ENCODE measurements at places on chromosomes 3 and 15.

- no peak for DNase-seq
Measured at GRCh38 chr3:153029350-153029749, 132.7 kb upstream of the RAP2B start.

- no peak for DNase-seq
Measured at GRCh38 chr3:11477407-11477911, 166.3 kb downstream of the VGLL4 start.

DNA sequence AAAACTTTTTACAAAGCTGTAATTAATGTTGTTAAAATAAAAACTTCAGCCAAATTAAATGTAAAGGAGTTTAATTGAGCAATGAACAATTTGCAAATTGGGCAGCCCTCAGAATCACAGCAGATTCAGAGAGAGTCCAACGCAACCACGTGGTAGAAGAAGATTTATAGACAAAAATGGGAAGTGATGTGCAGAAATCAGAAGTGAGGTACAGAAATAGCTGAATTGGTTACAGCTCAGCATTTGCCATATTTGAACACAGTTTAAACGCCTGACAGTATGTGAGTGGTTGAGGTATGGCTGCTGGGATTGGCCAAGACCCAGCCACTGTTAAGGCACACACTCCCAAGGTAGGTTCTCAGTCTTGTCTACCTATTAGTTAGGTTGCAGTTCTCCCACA is 14.4 kb upstream of the PLA2G4D start:
- no peak for DNase-seq

GRCh38 chr15:52698514-52698913 is 19.3 kb upstream of the ATOSA start:
- no peak for DNase-seq

DNA sequence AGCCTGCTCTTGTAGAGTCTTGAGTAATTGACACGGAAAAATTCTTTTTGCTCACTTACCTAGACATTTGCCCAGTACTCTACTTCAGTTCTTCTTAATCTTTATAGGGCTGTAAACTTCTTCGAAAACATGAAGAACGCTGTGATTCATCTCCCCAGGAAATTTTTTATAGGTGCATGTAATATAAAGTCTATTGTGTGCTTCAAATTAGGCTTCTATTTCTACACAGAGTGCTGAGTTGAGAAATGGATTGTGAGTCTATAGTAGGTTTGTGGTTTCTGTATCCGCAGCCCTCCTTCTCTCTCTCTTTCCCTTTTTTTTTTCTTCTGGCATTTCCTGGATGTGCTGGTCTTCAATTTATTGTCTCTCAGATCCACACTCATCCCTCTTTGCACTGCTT is 183.3 kb upstream of the DCBLD2 start:
- no peak for DNase-seq

DNA sequence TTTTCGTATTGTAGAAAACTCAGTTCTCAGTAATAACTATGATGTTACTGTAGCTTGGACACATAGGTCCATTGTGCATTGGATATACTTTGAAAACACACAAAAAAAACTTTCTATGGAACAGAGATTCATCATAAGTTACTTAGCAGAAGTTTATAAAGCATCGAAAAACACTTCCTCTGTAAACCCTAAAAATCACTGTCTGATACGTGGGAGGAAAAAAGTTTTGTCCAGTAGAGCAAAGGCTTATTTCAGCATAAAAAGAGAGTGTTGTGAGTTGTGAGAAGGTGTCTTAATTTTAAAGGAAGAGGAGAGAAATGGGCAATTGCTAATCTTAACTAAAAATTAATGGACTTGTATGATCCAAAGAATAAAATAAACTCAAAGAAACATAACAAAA is 64.8 kb downstream of the OSTN start:
- DNase-seq: no peak

DNA sequence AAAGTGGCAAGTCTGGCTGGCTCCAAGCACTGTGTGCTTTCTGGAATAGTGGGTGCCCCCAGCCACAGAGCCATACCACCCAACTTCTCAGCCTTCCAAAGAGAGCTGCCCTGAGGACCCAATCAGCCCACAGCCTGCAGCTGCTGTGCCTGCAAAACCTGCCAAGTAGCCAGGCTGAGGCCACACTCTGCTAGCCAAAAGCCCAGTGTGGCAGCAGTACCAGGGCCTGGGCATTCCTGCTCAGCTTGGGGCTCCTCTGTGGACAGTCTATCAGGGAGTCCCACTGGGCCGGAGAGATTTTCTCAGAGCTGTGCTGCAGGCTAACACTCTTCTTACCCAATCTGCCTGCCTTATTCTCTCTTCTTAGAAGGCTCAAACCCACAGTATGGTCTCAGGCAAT is 136.5 kb downstream of the TPRA1 start:
- no peak for DNase-seq

DNA sequence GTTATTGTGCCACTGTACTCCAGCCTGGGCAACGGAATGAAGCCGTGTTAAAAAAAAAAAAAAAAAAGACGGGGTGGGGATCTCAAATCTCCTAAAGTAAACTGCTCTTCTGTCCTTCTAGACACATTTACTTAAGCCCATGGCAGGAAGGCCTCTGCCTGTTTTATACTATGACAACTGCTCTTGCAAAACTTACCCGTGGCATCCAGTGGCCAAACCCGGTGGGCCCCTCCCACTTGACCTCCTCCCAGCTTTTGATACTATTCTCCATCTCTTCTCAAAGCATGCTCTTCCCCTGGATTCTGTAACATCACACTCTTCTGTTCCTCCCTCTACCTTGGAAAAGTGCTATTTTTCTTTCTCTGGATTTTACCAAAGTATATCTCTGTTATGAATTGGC is 112.2 kb downstream of the RFTN1 start:
- no peak for DNase-seq

DNA sequence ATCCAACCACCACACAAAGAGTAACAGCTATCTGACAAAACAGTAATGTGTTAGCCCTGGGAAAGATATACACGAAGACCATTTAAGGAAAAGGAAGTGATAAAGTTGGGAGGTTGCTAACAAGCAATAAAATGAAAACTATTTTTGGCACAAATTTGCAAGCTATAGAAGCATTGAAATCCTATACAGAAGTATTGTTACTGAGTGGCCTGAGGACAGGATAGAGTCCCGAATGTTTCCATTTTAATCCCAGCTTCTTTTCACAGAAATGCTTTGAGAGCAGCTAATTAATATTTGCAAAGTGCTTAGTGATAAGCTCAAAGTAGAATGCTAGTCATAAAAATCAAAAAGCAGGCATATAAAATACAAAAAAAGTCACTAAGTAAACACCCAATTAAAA is 51.5 kb downstream of the RAD18 start:
- DNase-seq: no peak

- no peak for DNase-seq
Measured at GRCh38 chr3:169384573-169384972, 278.9 kb downstream of the MECOM start.

GRCh38 chr3:138328341-138328740 is 1.3 kb downstream of the NME9 start:
- no peak for DNase-seq

- no peak for DNase-seq
Measured at GRCh38 chr3:138241061-138241460, 54.0 kb downstream of the ARMC8 start.

DNA sequence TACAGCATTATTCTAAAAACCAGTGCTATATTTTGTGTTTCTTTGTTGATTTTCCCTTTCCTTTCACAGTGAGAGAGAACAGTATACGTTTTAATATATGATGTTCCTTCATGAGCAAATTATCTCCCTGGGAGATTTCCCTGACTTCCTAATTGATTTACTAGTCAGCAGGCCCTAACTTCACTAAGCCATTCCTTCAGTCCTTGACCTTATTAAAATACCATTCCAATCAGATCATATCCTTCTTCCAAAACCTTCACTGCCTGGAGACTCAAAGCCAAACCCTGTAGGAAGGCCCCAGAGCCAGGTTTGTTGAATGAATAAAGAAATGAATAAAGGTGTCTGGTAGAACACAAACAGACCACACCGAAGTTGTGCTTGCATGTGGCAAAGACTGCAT is 43.8 kb upstream of the ARHGEF3 start:
- no peak for DNase-seq

DNA sequence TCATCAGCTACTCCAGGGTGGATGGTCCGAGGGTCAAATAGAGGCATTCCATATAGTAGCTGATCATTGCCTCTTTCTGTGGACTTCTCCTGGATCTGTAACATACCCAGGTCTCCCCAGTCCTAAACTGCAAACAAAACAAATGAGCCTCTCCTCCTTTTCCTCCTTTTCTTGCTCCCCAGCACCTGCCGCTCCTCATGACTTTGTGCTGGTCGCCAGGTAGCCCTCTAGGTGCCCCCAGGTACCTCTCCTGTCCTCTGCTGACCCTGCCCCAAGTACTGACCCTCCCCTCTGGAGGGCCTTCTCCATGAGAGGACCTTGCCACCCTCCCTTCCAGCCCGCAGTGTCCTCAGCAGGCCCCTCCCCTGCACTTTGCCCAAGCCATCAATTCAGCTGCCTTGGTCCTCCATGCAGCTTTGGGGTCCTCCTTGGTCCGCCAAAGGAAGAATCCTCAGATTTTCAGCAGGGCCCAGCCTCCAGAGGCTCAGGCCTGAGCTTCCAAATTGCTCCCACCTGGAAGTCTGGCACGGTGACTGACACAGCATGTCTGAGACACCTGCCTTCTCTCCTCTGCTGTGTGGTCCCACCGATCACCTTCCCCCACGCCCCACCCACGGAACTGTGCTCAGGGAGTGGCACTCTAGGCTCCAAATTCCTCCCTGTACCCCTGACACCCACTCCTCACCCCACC is 111.0 kb downstream of the LRRK1 start:
- no peak for DNase-seq

- no peak for DNase-seq
Measured at GRCh38 chr15:68815598-68815997, 5.1 kb downstream of the ANP32A start.

GRCh38 chr3:188389711-188390342 is 235.9 kb downstream of the LPP start:
- DNase-seq: no peak

GRCh38 chr3:196654735-196655090 is 15.2 kb downstream of the NRROS start:
- DNase-seq: no peak

- no peak for DNase-seq
Measured at GRCh38 chr3:52110502-52110901, 43.7 kb downstream of the POC1A start.

DNA sequence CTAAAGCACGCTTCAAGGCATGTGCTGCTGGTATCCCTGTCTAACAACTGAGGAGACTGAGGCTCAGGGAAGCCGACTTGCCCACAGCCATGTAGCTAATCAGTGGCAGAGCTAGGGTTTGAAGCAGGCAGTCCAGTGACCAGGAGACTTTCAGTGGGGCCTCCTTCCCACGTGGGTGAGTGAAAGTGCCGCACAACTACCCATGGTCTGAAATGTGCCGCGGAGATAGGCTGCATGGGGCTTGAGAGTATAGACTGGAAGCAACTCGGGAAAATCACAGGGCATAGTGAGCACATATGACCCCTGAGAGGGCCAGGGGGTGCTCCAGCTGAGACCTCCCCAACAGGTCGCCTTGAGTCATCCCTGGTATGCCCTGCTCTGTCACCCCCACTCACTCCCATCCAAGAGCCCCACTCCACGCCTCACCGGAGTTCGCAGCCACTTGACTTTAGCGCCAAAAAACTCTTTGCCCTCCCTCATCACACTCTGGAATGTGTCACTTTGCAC is 19.1 kb downstream of the FAM174B start:
- no peak for DNase-seq

GRCh38 chr3:21158861-21159542 is 592.0 kb downstream of the ZNF385D start:
- no peak for DNase-seq

GRCh38 chr15:68635141-68635540 is 56.3 kb downstream of the CORO2B start:
- DNase-seq: no peak

- DNase-seq: no peak
Measured at GRCh38 chr3:61736506-61736905, 175.1 kb downstream of the PTPRG start.

GRCh38 chr3:88879905-88880304 is 227.5 kb upstream of the EPHA3 start:
- DNase-seq: no peak

GRCh38 chr3:40649346-40649745 is 124.6 kb downstream of the ZNF621 start:
- DNase-seq: no peak

DNA sequence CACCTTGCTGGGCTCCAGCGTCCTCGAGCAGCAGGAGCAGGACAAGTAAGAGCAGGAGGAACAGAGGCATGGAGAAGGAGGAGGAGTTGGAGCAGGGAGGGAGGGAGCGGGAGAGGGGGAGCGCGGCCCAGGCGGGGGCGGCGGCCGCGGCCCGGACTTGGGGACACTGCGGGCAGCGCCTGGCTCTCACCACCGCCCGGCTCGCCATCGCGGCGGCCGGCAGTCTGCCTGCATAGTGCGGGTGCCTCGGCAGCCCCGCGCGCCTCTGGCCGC is 440 bp downstream of the DCBLD2 start:
- no peak for DNase-seq

GRCh38 chr3:150871192-150871591 is 34.0 kb downstream of the MINDY4B start:
- no peak for DNase-seq

DNA sequence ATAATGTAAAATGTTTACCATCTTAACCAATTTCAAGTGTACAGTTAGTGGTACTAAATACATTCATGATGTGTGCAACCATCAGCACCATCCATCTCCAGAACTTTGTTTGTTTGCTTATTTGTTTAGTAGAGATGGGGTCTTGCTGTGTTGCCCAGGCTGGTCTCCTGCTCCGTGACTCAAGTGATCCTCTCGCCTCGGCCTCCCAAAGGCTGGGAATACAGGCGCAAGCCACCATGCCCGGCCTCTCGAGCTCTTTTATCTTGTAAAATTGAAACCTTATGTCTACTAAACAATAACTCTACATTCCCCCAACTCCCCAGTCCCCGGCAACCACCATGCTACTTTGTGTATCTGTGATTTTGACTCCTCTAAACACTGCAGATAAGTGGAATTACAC is 31.9 kb downstream of the FBXO45 start:
- DNase-seq: no peak

GRCh38 chr3:126577261-126577660 is 18.5 kb upstream of the C3orf22 start:
- no peak for DNase-seq

Data from activated gamma-delta T cell treated with Interleukin-2 at 50 U/mL for 16 hours (primary cell).